ENCODE measurements at places on chromosomes 7 and 10. TPM values are rescaled to one million over a fixed set of nuclear protein-coding genes. Genes with fewer than 3 reads are reported as not detected.

- peak; percentile 98 for DNase-seq
Observed at GRCh38 chr10:69179743-69180524, at the start of gene SUPV3L1. Gene SUPV3L1, plus strand, starts transcription at chr10:69180234. Its CDS starts 58 bp downstream, at chr10:69180292.

NUTM2A gene
- 1.5 TPM for total RNA-seq

GRCh38 chr7:151133266-151133985, 34.1 kb downstream of the GBX1 start:
- DNase-seq, result no peak

TAC1 gene
- not detected for total RNA-seq

DNA sequence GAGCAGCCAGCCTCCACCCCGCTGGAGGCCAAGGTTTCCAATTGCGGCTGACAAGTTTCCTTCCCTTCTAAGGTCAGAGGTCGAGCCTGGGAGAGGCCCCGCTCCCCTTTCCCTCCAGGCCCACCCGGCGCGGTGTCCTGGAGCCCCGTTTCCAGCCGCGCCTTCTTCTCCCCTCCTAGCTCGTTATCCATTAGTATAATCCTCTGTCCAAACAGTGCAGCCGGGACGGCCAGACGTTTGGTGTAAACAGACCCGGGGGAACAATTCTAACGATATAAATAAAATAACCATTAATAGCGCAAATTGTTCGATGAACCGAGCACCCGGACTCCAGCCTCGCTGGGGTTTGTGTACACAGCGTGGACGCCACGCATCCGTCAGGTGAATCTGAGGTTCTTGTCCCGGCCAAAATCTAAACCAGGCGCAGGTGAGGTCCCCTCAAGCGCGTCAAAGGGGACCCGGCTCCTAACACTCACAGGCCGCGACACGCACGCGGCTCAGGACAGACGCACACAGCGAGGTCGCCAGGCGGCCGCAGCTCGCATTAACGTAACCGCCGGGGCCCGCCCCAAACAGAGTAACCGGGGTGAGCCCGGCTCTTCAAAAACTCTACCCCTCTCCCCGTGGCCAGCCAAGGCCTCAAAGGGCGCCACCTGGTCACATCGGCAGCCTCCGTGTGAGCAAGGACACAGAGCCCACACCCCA, 10.8 kb upstream of the NKX2-3 start:
- DNase-seq, result no peak

TMEM213 gene
- total RNA-seq, result not detected
